ENCODE measurements at places on chromosomes 5 and 9. TPM values are rescaled to one million over a fixed set of nuclear protein-coding genes. Genes with fewer than 3 reads are reported as not detected.
A peak's percentile ranks its signal among the peaks of the same experiment; 100 is the strongest.

DNA sequence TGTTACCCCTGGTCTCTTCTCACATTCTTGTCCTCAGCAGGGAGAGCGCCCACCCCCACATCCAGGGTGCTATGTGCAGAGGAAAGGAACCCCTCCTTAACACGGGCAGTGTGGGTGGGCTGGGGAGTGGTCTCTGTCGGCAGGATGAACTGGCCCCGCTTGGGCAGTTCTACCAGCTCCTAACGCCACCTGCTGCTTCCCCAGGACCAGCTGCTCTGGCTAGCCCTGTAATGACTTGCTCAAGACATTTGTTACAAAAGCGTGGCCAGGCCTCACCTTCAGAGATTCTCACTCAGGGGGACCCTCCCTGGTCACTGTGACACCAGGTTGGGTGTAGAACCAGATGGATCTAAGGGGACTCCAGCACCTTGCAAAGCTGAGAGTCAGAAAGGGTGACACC is 82.4 kb downstream of the HMCN2 start:
- no peak for DNase-seq

The MED10 gene
- 14.2 TPM for total RNA-seq

The PPP2R2B gene
- total RNA-seq, result 12.4 TPM

- no peak for DNase-seq
Measured at GRCh38 chr5:38585816-38586215, 29.4 kb upstream of the LIFR start.

The PCDHGA5 gene
- total RNA-seq, result 4.0 TPM

GRCh38 chr5:2227433-2227832 is 344.7 kb upstream of the IRX4 start:
- DNase-seq, result no peak

The CREB3 gene
- 48.5 TPM for total RNA-seq

The SLC22A4 gene
- total RNA-seq, result 2.8 TPM

The SPACA9 gene
- 17.1 TPM for total RNA-seq

DNA sequence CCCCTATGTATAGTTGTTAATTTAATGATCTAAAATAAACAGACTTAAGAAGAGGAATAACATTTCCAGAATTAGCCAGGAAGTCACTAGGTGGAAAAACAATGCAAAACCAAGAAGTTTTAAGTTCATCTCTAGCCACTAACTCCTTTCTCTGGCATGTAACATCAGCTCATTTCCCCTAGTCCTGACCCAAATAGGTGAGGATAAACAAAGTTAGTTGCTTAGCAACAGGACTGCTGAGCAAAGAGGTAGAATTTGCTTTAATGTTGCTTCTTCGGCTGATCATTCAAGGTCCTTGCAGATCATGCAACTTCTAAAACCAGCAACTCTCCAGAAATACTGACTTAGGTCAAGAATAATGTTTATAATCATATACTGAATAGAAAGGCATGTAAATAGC is 675.8 kb downstream of the CETN3 start:
- DNase-seq, result no peak

GRCh38 chr9:134419684-134420076 is 93.4 kb downstream of the RXRA start:
- DNase-seq, result no peak

- no peak for DNase-seq
Measured at GRCh38 chr5:128869970-128870369, 95.3 kb upstream of the SLC27A6 start.

DNA sequence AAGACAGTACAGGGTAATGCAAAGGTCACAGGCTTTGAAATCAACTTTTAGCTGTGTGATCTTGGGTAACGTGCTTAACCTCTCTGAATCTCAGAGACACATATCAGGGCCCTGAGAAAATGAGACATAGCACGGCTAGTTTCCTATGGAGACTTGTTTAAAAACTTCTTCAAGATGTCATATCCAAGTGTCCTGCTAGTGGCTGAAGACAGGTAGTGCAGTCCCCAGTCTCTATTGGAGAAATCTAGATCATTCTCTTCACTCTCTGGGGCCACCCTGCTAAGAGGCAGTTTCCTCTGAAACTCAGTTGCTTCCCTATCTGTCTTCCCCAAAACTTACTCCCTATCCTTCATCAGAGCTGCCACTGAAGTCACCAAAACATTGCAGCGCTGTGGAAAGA is 30.3 kb upstream of the GRXCR2 start:
- no peak for DNase-seq

DNA sequence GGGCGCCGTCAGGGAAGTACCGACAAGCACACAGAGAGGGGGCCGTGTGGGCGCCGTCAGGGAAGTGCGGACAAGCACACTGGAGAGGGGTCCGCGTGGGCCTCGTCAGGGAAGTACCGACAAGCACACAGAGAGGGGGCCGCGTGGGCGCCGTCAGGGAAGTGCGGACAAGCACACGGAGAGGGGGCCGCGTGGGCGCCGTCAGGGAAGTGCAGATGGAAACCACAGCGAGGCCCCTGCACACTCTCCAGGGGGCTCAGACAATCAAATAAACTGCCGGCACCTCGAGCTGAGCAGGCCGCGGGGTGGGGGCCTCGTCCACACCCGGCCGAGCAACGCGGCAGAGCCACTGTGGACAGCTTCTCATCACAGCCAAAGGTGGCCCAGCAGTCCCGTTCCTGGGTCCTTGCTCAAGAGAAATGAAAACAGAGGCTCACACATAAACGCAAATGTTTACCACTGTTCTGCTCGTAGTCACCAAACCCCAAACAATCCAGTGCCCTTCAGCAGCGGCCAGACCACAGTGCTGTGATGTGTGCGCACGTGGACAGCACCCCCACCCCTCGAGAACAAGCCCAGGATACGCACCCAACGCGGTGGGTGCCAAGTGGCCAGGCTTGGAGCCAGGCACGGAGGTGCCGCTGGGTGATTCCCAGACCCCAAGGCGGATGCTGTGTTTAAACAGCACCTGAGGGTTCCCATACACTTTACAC is 24.7 kb downstream of the TPPP start:
- no peak for DNase-seq

The SLC23A1 gene
- total RNA-seq, result not detected

The FOXD4L5 gene
- total RNA-seq, result not detected

DNA sequence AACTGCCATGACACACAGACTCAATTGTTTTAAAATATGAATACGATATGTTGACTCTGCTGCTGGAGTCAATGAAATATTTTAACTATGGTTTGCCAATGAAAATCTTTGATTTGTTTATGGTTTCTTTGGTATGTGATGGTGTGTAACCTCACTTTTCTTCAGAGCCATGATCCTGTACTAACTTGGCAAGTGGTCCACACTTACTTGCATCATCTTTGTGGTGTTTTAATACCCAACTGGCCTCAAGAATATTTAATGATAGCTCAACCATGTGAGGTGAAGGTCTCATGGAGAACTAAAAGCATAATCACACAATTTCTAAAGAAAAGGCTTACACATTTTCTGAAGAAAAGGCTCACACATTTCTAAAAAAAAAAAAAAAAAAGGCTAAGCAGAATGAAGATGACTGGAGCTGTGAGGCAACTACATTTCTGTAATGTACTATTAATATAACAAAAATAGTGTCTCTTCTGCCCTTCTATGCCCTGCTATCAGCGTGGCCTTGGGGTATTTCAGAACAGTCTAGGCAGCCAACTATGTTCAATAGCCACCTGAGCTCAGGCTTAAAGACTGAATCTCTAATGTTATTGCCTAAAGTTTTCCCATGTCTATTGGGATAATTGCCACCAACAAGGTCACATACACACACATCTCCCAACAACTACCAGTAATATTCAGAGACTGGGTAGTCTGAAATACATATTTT is 395.0 kb downstream of the MLLT3 start:
- no peak for DNase-seq

GRCh38 chr5:72065751-72066255 is 41.5 kb upstream of the MAP1B start:
- DNase-seq, result no peak

DNA sequence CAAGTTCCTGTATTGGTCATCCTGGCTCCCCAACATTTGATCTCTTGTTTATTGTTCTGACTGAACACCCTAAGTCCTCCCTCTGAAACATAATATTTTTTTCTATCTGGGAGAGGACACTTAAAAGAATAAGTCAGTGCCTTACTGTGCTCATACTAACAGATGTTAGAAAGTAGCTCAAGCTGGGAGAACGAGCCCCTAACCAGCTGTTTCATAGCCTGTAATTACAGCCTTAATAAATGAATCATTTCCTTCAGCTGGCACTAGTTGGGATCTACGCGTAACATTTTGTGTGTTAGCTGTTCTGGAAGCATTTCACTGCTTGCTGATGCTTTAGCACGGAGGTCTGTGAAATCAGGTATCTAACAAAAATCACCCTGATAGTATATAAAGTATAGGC is 345.9 kb upstream of the RIOK2 start:
- no peak for DNase-seq

DNA sequence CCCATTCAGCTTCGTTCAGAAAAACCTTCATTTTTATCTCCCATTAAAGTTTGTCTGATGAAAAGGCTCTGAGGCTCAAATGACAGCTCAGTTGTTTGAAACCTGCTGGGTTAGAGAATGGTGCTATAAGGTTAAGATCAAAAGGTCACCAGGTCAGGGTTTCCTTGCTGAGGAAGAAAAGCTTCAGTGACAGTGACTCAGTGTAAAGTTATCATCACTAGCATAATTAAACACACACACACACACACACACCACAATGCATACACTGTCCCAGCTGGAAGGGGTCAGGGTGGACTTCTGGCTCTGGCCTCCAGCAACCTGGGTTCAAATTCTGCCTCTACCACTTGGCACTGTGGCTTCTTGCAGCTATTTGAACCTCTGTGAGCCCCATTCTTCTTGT is 281.1 kb downstream of the DOCK8 start:
- DNase-seq, result no peak

DNA sequence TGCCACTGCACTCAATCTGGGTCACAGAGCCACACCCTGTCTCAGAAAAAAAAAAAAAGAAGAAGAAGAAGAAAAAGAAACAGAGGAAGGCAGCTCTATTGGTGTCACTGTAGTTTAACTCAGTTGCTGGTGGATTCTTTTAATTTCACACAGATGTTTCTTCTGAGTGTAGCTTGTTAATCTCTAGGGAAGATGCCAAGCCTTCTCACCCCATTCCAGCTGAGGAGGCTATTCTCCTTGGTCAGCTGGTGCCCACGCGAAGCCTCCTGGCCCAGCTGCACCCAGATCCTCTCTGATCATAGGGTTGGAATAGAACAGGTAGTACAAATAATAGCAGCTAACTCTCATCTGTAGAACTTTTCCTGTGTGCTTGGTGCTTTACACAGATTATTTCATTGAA is 113.8 kb upstream of the SPRY4 start:
- no peak for DNase-seq

GRCh38 chr5:163260961-163261360 is 176.4 kb upstream of the CCNG1 start:
- no peak for DNase-seq

DNA sequence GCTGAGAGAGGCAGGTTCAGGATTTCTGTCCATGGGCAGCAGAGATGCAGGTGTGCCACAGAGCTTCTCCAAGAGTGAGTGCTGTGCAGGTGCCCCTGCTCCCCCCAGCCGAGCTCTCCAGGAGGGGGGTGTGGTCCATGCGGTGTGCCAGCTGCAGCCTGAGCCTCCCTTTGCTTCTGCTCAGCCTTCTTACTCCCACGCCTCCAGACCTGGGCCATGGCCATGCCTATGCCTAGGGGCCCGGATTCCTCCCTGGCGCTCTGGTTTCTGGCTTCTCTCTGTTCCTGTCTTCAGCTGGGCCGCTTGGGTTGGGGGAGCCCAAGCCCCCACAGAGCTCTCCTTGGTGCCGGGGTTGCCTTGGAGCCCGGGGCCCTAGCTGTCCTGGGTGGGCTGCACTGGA is 133.3 kb downstream of the CACNA1B start:
- DNase-seq, result no peak

DNA sequence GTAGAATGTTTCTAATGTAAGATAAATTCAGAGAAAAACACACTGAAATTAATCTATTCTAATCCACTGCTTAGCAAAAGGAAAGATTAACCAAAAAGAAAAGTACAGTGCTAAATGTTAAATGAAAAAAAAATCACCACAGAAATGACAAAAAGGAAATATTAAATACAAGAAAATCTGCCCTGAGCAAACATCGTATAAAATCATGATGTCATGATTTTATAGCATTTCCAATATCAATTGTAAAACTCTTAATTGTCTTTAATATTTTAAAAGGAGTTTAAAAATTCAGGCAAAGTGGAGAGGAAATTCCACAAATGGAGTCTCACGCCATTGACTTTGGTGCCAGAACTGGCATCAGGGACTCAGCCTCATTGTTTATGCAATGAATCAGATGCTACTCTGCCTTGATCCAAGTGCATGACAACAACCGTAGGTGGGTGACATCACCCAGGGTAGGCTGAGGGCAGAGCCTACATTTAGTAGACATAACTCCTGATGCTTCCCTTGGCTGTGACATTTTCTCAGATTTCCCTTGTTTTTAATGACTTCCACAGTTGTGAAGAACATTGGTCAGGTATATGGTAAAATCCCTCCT is 696.8 kb downstream of the SEMA5A start:
- DNase-seq, result no peak

The TRIM52 gene
- total RNA-seq, result 9.1 TPM

GRCh38 chr9:136551401-136552116 is 5.7 kb upstream of the NOTCH1 start:
- peak; percentile 85 for DNase-seq

DNA sequence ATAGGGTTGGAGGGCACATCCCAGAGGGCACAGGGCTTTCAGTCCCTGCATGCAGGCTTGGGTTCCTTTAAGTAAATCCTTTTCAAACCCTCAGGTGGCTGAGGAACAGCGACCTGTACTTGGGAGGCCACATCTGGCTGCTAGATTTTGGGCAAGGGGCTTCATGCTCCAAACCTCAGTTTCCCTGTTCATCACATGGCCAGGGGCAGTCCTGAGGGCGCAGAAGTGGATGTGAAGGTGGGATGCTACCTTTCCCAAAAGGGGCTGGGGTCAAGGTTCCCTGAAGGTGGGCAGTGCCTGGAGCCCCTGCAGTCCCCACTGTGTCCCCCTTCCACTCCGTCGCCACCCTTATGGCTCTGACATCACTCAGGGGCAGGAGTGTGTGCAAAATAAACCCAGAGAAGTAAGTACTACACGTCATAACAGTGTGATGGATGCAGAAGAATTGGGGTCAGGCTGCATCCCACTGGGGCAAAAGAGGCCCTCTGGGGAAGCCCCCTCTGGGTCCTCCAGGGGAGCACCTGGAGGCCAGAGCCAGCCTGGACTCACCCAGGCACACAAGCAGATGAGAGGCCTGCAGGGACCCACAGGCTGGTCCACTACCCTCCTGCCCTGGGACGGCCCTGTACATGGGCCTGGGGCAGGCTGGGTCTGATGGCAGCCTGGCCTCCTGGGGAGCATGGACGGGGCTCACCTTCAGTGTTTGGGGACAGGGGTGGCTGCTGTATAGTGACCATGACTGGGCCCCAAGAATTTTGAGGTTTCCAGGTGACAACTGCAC is 1.9 kb upstream of the CARD19 start:
- no peak for DNase-seq

GRCh38 chr9:128404560-128404959 is 16.1 kb upstream of the CERCAM start:
- no peak for DNase-seq

Measured in right atrium auricular region (tissue), 2 donors.